ENCODE measurements at places on chromosomes 16 and 17. TPM values are rescaled to one million over a fixed set of nuclear protein-coding genes. Genes with fewer than 3 reads are reported as not detected.

DNA sequence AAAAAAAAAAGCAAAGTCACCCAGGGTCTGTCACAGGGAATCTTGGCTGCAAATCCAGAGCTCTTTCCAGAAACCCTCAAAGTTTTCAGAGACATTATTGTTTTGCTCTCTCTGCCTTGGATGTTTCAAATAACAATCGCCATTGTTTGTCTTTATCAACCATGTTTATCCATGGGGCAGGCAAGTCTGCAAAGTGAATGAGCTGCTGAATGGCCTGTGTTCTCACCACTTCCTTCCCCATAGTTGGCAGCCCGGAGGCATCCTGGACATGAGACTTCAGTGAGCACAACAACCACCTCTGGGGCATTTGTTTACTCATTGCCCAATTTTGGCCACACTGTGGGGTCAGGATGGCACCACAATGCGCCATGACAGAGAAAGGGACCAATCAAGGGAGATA, 53.1 kb upstream of the USP7 start:
- no peak for DNase-seq

GRCh38 chr16:76910931-76911330, 280.1 kb upstream of the MON1B start:
- DNase-seq: no peak

The ACSM3 gene
- 1.7 TPM for total RNA-seq

- DNase-seq: no peak
Observed at GRCh38 chr16:30888856-30889499, 4.9 kb downstream of the BCL7C start.

GRCh38 chr17:30922235-30923030, 688 bp downstream of the ADAP2 start:
- DNase-seq: peak; percentile 84

The KRTAP4-5 gene
- total RNA-seq: not detected

The TSPOAP1 gene
- not detected for total RNA-seq

DNA sequence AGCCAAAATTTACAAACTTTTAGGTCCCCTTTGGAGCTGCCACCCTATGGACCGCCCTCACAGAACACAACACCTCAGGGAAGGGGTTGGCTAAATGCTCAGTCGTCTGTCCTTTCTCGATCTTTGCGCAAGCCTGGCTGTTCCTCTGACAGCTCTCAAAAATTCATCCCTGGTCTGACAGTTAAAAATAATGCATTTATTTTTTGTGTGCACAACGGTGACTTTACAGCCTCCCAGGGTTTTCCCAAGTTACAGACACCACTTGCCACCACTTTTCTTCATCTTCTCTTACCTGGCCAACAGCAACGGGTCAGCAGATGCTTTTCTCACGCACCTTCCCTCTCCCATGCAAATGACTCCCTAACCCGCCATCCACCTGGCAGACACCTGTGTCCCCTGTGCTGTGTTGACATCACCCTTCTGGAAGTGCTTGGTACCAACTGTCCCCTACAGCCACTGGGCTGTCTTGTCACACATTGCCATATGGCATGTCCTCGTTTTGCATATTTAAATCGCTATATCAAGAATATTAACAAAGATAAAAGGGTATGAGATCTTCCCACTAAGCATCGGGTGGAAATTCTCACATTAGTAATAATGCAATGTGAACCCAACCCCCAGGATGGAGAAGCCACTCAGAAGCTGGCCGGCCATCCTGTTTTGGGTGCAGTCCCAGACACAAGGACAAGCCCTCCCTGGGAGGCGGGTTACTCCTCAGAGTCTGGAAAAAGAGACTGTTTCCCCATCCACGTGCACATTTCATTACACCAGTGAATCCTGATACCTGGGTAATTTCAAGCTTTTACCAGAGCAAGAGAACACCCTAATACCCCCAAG, 187.0 kb downstream of the ZFHX3 start:
- no peak for DNase-seq

DNA sequence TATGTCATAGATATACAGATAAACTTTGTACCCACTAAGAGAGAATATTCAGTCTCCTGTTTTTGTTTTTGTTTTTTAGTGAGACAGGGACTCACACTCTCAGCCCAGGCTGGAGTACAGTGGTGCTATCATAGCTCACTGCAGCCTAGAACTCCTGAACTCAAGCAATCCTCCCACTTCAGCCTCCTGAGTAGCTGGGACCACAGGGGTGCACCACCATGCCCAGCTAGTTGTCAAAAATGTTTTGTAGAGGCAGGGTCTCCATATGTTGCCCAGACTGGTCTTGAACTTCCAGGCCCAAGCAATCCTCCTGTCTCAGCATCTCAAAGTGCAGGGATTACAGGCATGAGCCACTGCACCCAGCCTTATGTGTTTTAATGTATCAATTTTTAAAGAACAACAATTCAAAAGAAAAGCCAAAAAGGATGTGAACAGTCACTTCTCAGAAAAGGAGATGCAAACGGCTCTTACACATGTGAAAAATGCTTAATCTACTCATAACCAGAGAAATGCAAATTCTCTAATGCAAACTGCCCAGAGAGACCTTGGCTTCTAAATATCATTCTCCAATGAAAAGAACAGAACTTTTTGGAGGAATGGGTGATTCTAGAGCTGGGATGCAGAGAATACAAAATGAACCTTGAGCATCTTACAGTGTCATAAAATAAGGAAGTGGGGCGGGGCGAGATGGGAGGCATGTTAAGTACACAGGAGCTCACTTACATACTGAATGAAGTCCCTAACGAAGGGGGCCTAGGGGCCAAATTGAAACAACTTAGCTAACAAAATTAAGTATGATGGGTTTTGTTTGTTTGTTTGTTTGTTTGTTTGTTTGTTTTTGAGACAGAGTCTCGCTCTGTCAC, 7.3 kb upstream of the CMTM3 start:
- no peak for DNase-seq

- DNase-seq: no peak
Observed at GRCh38 chr16:9607515-9608230, 516.2 kb downstream of the HAPSTR1 start.

The SLFN12L gene
- not detected for total RNA-seq

DNA sequence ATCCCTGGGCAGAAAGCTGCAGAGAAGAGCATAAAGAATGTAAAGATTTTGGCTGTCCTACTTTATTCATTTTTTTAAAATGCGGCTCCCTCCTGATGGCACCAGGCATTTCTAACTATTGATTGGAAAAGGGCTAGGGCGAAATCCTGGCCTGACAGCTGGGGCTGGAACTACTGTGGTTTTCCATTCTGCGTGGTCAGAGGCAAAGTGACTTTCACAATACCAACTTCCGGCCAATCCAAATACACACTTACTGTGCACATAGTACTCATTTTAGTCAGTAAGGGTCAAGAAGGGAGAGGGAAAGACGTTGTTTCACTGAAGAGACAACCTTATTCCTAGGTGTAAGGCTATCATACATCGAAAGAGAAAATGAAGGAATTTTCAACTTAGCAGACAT, 113.8 kb upstream of the PMFBP1 start:
- DNase-seq: no peak

DNA sequence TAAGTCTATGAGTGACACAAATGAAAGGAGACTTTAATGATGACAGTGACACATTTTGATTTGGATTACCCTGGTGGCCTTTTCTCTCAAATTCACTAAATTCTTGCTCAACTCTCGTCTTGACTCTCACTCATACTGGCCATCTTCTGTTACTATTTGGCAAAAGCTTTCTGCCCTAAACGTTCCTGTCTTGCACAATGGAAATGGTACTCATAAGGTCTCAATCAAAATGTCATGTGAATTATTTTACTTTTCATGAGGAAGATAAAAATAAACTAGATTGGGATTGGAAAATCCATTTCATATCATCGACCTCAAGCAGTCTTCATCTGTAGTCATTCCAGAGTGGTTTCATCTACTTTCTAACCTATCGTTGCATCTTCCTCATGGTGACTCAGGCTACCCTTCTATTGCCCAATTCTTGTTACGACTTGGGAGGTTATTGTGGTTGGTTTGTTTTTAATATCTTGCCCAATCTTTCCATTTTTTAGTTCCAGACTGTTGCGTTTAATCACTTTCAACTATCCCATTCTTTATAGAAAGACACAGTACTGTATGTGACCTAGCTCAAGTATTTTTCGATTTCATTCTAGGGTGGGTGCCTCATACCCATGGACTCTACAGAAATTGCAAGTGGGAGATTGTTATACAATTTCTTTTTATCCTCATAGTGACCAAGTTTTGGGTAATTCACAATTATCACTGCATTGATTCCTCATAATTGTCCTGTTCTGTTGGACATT, 317.2 kb upstream of the KCNJ16 start:
- DNase-seq: no peak

DNA sequence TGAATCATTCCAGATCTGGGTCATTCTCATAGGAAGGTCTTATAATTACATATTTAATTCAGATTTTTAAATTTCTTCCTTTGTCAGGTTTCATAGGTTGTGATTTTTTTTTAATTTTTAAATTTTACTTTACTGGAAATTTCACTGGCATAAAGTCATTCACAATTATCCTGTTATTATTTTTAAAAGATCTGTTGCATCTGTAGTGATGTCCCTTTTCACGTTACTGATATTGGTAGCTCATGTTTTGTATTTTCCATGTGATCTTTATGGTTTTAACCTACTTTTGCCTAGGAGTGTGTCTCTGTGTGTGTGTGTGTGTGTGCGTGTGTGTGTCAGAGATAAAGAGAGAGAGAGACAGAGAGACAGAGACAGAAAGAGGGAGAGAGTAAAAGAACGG, 216.6 kb upstream of the KCNJ16 start:
- no peak for DNase-seq

- no peak for DNase-seq
Observed at GRCh38 chr16:67932462-67932840, 789 bp upstream of the CTRL start.

DNA sequence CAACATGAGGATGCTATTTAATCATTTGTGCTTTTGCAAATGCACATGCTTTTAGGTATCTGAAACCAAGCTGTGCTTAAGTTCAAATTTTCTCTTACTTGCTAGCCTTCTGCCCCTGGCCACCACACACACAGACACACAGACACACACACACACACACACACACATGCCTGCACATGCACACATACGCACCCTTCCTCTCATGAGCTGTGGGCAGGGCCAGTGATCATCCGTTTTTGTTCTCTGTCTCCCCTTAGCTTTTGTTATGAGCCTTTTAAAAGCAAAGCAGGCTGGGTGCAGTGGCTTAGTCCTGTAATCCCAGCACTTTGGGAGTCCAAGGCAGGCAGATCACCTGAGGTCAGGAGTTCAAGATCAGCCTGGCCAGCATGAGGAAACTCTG, 34.2 kb downstream of the CD300LF start:
- no peak for DNase-seq

GRCh38 chr17:13601776-13602551, at the start of gene HS3ST3A1:
TSS of gene HS3ST3A1 (minus strand) at chr17:13601929. CDS start at chr17:13601129, 800 bp downstream.
- DNase-seq: peak; percentile 92

DNA sequence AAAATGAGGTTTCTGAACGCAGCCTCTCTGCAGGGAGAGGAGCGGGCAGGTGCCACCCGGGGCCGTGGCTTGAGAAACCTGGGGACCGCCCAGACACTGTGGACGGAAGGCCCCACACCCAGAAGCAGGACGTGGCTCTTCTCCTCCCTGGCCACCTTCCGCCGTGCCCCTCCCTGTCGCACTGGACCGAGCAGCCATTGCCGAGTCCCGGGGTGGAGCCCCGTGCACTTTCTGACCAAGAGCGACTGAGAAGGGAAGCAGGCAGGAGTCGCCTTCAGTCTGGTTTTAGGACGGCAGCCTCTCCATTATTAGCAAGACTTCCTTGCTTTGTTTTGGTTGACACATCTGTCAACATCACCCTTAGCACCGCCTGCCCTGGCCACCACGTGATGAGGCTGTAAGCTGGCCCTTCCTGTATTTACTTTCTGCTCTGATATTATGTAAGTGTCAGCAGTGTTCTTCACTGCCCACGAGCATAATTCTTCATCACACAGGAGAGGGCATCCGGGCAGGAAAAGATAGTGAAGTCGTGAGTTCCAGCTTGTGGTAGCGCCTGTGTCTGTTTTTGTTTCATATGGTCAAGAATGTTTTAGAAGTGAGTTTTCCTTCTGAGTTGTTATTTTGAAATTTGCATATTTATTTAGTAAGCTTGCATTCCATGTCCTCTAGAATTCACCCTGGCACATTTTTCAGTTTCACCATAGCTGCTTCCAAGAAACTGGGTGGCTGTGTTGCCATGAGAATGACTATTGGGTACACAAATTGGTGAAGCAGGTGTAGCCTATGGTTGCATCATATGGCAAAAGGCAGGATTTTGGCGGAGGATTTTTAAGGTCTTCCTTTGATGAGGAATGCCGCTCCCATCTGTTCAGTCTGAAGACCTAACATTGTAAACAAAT, 1.0 kb downstream of the HERPUD1 start:
- DNase-seq: no peak

- DNase-seq: no peak
Observed at GRCh38 chr17:76272541-76273444, 7.6 kb downstream of the UBALD2 start.

DNA sequence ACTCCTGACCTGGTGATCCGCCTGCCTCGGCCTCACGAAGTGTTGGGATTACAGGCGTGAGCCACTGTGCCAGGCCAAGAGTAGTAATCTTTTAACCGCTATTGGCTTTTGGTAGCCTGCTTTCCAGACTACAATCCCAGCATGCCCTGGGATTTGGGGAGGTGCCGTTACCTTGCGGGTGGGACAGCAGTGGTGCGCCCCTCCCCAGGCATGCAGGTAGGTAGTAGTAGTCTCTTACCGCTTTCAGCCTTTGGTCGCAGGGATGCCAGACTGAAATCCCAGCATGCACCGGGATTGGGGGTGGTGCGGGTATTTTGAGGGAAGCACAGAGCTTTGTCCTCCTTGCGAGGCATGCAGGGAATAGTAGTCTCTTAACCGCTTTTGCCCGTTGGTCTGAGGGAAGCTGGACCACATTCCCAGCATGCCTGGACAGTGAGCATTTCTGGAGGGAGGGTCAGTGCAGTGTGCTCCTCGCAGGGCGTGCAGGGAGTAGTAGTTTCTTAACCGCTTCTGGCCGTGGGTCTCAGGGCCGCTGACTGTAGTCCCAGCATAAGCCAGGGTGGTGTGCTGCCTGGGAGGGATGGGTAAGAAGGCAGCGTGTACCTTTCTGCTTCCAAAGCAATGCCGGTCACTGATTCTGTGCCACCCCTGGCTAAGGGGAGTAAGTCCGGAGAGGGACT, 1686.8 kb downstream of the TP53TG3F start:
- no peak for DNase-seq

GRCh38 chr16:23987443-23987842, 151.7 kb downstream of the PRKCB start:
- no peak for DNase-seq

DNA sequence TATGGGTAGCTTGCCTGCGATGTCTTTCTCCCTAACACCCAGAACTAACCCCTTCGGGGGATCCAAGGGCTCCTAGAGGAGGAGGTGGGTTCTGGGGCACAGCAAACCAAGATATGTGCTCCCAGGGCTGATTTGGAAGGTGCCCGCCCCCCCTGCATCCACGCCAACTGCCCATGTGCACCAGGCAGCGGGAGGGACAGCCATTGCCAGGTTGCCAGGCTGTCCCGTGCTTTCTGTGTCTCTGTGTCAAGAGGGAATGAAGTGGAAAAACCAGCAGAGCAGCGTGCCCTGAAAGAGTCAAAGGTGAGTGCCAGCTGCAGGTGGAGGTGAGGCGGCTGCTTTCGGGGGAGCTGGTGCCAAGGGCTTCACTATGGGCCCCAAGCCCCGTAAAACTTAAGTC, 6.4 kb downstream of the TEKT5 start:
- DNase-seq: no peak

The CD300E gene
- total RNA-seq: not detected

Measured in osteocyte (in vitro differentiated cells).